Bone marrow (tissue), 2 donors: ENCODE measurements at places on chromosomes 2 and 18.

- no peak for DNase-seq
Measured at GRCh38 chr18:58316396-58317342, 272.6 kb downstream of the NEDD4L start.

DNA sequence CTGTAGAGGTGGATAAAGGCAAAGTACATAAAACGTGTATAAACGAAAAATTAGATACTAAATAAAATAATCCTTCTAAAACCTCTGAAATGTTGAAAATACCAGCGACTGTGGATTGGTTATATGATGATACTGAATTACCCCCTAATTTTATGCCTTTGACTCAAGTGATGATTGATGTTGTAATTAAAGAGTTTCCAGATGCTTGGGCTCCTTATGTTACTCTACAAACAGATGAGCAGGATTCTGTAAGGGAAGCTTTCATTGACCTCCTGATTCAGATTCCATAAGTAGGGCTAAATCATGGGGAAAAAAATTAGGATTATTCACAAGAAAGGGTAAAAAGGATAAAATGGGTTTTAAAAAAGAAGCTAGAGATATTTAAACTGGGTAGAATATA is 418.2 kb upstream of the SLC39A10 start:
- DNase-seq: no peak

GRCh38 chr2:70201225-70201768 is 10.5 kb upstream of the C2orf42 start:
- no peak for DNase-seq

- peak; percentile 35 for DNase-seq
Measured at GRCh38 chr2:84894758-84895520, 10.5 kb upstream of the TMSB10 start.

- no peak for DNase-seq
Measured at GRCh38 chr2:17317439-17317976, 200.7 kb downstream of the RAD51AP2 start.

GRCh38 chr2:232420463-232421188 is 14.0 kb downstream of the ALPG start:
- DNase-seq: no peak

- no peak for DNase-seq
Measured at GRCh38 chr2:181438261-181438660, 18.9 kb upstream of the ITGA4 start.

- no peak for DNase-seq
Measured at GRCh38 chr2:195505701-195506100, 151.3 kb upstream of the SLC39A10 start.

GRCh38 chr2:122136056-122136455 is 380.6 kb downstream of the TSN start:
- DNase-seq: no peak

DNA sequence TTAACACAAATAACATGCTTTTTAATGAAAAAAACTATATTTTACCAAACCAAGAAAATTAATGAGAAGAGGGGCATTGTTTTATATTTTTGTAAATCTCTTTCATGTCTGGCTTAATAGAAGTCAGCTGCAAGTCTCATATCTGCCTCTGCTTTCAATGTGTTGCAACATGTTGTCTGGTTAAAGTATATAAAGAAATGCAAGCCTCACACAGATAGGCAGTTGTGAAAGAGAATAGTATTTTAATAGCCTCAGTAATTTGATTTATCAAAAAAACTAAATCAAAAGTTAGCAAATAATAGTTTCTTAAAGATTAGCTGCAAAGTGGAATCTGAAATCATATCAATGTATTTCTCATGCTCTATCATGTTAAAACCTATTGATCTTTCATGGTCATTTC is 52.9 kb upstream of the NCOA1 start:
- DNase-seq: no peak

- DNase-seq: no peak
Measured at GRCh38 chr2:88114889-88115288, 13.0 kb downstream of the FABP1 start.

DNA sequence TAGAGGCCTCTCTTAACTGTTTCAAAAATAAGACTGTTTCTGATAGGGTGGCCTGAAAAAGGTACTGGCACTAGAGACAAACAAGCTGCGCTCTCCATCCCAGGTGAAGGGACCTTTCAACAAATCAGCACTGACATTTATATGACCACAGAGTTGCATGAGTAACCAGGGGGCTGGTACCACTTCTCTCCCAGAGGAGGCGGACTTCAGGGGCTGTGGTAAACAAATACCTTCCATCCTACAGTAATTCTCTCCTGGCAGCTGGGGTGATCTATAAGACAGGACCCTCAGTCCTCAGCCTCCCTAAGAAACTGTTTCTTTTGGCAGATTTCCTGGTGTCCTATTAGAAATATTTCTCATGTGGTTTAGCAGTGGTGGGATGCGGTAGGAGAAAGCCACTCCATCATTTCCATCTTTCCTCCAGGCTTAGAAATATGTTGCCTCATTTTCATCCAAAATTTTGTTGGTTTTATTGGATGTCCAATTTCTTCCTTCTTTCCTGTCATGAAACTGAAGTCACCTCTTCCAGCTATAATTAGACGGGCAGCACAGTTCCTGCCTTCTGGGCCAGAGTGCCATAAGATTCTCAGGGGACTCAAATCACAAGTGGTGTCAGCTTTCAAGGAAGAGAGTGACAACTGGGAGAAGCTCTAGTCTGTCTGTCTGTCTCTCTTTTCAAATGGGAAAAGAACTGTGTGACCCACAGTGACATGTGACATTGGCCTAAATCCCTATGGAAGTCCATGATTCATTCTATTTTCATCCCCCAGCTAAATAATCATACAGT is 96.4 kb downstream of the CYRIA start:
- no peak for DNase-seq

GRCh38 chr2:191299866-191300265 is 54.7 kb downstream of the MYO1B start:
- no peak for DNase-seq

DNA sequence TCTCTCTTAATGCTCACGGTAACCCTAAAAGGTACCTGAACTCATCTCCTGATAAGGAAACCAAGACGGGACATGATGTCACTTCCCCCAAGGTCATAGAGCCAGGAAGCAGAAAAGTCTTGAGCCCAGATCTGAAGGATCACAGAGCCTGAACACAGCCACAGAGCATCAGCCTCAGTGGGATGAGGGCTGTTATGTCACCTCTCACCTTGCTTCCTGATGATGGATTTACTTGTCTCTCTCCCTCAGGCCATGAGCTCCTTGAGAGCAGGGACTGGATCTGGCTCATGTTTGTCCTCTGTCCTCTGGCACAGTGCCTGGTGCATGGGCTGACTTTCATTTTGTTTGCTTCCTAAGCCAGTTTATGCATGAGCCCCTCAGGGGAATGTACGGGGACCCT is 54.2 kb downstream of the SERTAD2 start:
- DNase-seq: no peak

GRCh38 chr18:73520229-73520628 is 627.4 kb downstream of the FBXO15 start:
- DNase-seq: no peak

GRCh38 chr18:57077786-57078552 is 68.9 kb upstream of the BOD1L2 start:
- DNase-seq: no peak

- DNase-seq: peak; percentile 29
Measured at GRCh38 chr2:101114815-101115214, 36.4 kb downstream of the TBC1D8 start.

DNA sequence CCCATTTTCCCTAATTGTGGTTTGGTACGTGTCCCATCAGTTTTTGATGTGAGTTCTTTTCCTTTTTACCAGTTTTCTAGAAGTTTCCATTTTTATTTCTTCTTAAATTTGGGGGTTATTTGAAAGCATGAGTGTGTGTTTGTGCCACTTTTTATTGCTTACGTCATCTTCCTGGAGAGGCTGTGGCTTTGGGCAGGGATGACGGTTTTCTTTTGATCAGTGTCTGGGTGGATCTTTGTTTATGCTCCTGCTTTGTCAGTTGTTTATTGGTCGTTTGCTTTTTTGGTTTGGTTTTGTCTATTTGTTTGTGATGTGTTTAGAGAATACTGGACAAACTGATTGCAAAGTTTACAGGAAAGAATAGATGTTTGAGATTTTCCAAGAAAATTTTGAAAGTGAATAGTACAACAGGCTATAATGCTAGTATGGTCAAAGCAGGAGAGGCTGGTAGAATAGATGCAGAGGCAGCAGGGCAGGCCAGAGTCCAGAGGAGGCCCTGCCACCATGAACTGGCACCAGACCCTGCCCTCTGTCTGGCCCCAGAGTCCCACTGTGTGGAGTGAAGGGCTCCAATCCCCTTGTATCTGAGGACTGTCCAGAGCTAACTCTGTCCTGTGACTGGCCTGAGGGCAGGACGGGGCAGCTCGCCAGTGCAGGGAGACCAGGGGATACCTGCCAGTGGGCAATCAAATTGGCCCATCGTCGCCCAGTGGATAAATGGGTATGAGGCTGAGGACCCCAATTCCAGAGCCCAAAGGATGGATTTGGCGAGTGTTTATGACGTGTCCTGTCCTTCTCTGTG is 23.4 kb upstream of the SNED1 start:
- DNase-seq: no peak

- DNase-seq: no peak
Measured at GRCh38 chr2:220568296-220568695, 940.9 kb downstream of the SLC4A3 start.

GRCh38 chr18:79609841-79610281 is 69.7 kb upstream of the CTDP1 start:
- no peak for DNase-seq

DNA sequence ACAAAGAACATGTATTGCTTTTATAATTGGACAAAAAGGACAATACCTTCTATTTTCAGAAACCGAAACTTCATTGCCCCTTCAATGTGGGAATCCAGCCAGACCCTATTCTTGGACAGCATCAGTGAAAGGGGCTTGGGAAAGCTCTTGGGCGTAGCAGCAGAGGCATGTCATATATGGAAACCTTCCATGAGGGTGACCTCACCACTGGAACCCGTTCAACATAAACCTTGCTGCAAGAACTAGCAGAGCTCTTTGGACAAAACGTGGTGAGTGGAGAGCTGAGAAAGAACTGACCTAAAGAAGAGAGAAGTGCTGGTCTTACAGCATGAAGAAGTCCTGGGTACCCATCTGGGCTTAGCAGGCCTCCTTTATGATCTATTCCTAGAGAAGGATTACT is 22.7 kb upstream of the ACTG2 start:
- DNase-seq: no peak

- no peak for DNase-seq
Measured at GRCh38 chr2:105072039-105072438, 34.2 kb downstream of the MRPS9 start.

DNA sequence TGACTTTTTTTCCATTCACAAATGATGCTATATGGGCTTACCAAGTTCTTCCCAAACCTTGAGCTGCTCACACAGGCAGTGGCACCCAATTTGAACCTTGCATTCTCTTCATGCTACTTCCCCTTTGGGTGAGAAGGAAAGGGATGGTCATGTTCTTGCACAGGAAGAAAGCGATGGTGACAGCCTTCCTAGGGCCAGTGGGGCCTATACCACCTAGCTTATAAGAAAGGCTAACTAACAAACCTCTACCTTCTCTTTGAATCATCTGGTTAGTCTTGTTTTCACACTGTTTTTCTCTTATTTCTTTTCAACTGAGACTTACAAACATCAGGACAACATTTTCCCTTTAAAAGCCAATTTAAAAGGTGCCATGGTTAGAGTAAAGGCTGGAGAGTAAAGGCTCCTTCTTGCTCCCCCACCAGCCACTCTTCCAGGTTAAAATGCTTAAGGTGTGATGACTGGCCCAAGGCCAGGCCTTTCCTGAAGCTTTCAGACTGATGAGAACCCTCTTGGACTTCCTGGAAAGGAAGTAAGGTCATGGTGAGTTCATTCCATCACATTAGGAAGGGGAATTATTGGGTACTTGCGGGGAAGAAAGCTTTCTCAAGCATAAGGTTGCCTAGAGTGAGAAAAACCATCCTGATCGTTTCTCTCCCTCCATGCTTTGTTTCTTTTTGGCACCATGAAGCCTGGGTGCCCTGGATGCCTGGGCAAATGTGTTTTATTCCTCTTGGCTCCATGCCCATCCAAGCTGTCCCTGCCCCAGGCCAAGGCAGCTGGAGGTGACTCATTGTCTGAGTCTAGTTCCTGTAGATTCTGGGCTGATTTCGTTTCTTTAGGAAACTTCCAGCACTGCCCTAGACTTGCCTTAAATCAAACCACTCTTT is 41.4 kb upstream of the ITGB6 start:
- peak; percentile 14 for DNase-seq

DNA sequence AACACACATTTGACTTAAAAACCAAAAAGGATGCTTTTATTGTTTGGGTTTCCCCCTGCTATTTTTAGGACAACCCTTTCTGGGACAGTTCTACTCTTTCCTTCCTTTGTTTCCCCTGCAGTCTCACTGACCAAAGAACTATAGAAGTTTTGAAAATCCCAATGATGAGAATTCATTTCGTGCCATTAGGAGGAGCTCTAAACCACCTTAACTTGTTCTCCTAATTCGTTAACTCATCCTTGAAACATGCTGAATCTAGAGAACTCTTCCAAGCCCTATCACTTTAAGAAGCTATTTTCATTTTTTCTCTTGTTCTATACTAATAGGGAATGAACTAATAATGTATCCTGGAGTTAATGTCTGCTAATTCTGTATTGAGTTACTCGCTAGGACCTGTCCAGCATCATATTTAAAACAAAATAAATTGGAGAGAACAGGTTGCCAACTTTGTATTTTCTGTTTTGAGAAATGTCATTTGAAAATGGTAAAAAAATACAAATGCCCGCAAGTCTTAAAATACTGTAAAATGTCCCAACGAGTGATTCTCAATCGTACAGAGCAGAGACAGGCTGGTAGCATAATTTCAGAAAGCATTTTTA is 62.9 kb downstream of the AFTPH start:
- DNase-seq: peak; percentile 62

- DNase-seq: no peak
Measured at GRCh38 chr2:226963528-226963927, 127.7 kb downstream of the RHBDD1 start.

DNA sequence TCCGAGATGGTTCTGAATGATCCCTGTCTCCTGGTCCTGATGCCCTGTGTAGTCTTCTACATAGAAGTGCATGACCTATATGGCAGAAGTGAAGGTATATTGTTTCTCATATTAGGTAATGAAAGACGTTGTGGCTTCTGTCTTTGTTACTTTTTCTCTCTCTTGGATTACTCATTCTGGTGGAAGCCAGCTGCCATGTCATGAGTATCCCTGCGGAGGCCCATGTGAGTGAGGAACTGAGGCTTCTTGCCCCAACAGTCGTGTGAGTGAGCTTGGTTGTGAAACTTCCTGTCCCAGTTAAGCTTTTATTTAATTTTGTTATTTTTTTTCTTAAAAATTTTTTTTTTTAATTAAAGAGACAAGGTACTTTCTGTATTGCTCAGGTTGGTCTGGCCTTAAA is 134.7 kb downstream of the UBR3 start:
- no peak for DNase-seq

GRCh38 chr2:52933878-52934277 is 833.7 kb upstream of the CHAC2 start:
- DNase-seq: no peak

DNA sequence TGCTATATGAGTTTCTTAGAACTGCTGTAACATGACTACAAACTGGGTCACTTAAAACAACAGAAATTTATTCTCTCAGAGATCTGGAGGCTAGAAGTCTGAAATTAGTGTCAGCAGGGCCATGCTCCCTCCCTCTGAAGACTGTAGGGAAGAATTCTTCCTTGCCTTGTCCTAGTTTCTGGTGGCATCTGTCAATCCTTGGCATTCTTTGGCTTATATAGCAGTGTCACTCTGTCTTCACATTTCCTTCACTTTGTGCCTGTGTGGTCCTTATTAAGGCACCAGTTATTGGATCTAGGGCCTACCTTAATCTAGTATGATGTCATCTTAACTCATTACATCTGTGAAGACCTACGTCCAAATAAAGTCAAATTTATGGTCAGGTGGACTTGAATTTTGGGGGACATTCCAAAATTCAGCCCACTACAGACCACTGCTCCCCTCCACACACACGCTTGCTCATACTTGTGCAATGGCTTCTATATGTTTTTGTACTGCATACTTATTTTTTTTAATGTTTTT is 7.6 kb downstream of the ZC3H15 start:
- DNase-seq: no peak
